Thoracic aorta (tissue), 2 donors: ENCODE measurements at places on chromosomes 13 and 19.

DNA sequence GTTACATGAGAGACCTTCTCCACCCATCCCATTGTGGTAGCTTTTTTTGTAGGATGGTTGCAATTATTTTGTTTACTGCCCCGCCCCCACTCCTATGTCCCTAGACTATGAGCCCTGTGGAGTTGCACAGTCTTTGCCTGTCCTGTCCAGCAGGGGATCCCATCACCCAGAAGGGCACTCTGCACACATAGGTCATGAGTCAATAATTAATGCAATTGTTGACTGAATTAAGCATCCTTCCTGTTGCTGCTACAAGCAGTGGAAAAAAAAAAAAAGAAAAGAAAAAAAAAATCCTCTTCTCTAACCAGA, 14.2 kb downstream of the C19orf81 start:
- DNase-seq = no peak

DNA sequence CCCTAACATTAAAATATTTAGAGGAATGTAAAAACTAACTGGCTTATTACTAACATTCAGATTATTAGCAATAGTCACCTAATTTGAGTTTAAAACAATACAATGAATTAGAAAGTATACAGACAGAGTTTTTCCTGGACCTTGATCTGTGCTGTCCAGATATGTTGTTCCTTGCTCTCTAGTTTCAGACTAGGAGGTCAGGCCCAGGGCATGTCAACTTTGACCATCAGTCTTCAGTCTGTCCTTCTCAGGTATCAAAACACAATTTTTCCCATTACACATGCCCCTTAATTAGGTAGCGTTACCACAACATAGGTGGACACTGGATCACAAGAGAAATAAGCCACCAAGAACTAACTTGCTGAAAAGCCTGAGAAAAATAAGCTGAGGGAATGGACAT, 197.0 kb downstream of the MAB21L1 start:
- DNase-seq = no peak

DNA sequence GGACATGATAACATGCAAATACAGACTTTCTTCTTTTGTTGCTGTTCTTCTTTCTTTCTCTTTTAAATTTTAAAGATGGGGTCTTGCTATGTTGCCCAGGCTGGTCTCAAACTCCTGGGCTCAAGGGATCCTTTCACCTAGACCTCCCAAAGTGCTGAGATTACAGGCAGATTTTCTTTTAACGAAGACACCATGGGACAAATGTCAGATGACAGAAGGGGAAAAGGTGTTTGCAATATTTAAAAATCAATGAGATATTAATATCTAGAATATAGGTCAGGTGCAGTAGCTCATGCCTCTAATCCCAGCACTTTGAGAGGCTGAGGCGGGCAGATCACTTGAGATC, 3.7 kb upstream of the RYR1 start:
- no peak for DNase-seq

GRCh38 chr19:13843104-13843921, 33.6 kb upstream of the NANOS3 start:
- no peak for DNase-seq

DNA sequence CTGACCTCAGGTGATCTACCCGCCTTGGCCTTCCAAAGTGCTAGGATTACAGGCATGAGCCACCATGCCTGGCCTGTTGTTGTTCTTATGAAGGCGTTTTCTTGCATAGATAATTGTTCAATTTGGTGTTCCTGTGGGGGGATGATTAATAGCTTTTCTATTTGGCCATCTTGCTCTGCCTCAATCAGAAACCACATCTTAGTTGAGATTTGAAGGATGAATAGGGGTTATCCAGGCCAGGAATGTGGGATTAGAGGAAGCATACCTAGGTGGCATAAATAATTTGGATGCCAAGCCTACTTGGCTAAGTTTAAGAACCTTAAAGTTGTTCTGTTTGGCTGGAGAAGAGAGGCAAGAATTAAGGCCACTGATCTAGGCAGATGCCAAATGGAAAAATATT, 44.4 kb downstream of the CCNA1 start:
- DNase-seq = no peak

- DNase-seq = no peak
These were observed 850 bp downstream of the MTMR6 start for GRCh38 chr13:25286308-25286968.

GRCh38 chr13:96822895-96823294, 171.4 kb downstream of the OXGR1 start:
- no peak for DNase-seq

GRCh38 chr13:49533591-49534269, 38.0 kb downstream of the PHF11 start:
- DNase-seq = no peak

DNA sequence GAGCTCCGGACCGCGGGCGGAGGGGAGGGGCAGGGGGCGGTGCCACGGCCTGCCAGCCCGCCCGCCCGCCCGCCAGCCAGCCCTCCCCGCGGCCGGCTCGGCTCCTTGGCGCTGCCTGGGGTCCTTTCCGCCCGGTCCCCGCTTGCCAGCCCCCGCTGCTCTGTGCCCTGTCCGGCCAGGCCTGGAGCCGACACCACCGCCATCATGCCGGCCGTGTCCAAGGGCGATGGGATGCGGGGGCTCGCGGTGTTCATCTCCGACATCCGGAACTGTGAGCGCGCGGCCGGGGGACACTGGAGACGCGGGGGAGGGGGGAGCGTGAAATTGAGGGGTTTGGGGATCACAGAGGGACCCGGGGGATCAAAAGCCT, at the start of gene AP2A1:
Gene AP2A1, plus strand, starts transcription at position 72 of the 370 bp plus-strand sequence. Its CDS starts 133 bp downstream, at position 205.
- DNase-seq = no peak

GRCh38 chr13:73984201-73984600, 150.0 kb downstream of the KLF12 start:
- DNase-seq = no peak

DNA sequence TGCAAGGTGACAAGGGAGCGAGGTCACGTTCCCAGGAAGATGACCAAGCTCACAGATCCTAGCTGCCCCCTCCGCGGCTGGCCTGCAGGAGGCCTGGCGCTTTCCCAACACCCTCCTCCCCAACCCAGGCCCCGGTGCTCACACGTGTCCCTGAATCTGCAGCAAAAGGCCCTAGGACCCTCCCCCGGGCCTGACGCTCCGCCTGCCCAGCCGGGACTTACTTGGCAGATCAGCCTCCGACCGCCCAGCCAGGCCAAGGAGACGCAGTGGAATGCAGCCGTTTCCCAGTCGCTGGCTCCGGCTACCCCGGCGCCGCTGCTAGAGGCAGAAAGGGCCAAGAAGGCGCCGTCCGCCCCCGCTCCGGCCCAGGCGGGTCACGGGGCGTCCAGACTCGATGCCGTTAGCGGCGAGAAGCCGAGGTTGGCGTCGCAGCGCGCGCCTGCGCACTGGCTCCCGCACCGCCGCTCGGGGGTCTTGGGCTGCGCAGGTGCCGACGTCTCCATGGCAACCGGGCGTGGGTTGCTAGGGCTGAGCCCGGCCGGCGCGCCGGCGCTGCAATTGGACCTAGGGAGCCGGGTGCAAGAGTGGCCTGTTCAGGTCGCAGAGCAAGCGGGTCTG, at the start of gene PNMA8A:
Gene PNMA8A, minus strand, starts transcription at position 448 of the 618 bp plus-strand sequence. CDS start 528 bp downstream, outside the sequence.
- DNase-seq = peak; percentile 61

DNA sequence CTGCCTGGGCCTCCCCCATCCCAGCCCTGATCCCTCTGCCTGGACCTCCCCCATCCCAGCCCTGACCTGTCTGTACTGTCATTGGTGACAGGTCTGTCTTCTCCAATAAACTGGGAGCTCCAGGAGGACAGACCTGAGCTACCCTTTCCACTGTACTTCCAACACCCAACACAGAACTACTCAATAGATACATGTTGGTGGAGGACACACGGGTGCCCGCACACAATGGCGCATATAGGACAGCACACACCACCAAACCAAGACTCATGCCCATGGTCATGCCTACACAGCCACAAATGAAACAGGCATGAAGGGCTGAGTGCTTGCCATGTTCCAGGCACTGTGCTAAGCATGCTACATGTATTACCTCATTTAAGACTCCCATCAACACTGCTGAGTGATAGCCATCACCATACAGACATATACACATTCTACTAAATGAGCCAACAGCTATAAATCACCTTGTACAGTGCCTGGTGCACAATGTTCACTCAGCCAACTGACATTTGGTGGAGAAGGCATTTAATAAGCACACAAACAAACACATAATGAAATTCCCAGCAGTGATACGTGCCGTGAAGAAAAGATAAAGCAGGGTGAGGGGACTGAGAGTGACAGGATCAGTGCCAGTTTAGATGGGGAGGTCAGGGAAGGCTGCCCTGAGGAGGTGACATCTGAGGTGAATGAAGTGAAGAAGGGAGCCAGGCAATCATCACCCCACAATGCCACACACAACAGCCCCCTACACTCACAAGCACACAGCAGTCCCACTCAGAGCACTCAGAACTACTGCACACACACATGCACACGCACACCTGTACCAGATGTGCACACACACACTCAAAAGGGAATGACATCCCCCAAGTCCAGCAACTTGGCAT, 857 bp downstream of the POU2F2 start:
- DNase-seq = no peak

DNA sequence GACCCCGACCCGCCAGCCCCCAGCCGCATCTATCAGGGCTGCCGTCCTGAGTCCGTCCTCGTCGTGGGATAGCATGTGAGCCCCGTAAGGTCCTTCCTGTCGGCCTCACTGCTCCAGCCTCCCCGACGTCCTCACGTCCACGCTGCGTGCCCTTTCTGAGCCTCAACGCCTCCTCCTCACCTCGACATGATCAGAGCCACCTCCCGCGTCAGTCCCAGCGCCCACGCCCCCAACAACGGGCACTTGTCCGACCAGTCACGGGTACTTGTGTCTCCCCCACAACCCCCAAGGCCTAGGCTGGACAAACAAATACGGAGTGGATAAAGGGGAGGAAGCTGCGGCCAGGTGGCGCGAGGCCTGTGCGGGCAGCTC, 665 bp downstream of the ZNF497 start:
- no peak for DNase-seq

GRCh38 chr19:10505583-10506229, 2.5 kb upstream of the KEAP1 start:
- DNase-seq = peak; percentile 25

- DNase-seq = no peak
These were observed 2662.4 kb upstream of the PCDH20 start for GRCh38 chr13:64078025-64078424.

- DNase-seq = no peak
These were observed 692 bp downstream of the ZNF234 start for GRCh38 chr19:44142059-44142433.

DNA sequence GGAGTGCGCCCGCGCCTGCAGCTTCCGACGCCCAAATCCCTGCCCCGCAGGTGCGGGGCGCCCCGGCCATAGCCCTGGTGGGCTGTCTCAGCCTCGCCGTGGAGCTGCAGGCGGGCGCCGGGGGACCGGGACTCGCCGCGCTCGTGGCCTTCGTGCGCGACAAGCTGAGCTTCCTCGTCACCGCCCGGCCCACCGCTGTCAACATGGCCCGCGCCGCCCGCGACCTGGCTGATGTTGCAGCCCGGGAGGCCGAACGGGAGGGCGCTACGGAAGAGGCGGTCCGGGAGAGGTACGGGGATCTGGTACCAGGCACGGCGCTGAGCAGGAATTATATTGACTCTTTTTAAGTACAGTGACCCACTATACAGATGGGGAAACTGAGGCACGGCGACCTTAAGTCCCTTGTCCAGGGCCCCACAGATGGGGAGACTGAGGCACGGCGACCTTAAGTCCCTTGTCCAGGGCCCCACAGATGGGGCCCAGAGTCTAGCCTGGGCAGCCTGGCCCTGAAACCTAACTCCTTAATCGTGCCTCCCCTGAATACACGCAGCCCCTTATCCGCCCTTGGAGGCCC, 586 bp downstream of the MRI1 start:
- DNase-seq = no peak

DNA sequence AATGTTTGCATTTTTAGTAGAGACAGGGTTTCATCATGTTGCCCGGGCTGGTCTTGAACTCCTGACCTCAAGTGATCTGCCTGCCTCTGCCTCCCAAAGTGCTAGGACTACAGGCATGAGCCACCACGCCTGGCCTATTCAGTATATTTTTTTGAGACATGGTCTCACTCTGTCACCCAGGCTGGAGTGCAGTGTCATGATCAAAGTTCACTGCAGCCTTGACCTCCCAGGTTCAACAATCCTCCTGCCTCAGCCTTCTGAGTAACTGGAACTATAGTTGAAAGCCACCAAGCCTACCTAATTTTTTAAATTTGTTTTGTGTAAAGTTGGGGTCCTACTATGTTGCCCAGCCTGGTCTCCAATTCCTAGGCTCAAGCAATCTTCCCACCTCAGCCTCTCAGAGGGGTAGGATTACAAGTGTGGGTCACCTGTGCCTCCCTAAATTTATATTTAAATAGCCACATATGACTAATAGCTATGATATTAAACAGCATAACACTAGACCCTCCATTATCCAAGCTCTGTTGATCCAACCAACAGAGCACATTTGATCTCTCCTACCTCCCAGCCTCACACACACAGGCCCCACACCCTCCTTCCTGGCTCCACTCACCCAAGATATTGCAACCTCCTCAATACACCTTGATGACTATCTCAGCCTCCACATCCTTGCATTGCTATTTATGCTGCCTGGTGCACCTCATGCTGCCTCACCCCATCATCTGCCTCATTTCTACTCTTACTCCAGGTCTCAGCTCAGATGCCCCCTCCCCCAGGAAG, 2.1 kb upstream of the CEACAM19 start:
- DNase-seq = no peak

- no peak for DNase-seq
These were observed 539 bp downstream of the PLD3 start for GRCh38 chr19:40348961-40349507.
